Stimulated activated CD4-positive, alpha-beta T cell treated with anti-CD3 and anti-CD28 coated beads, TNF-alpha, amount 100 ng/mL, for 4 hours (primary cell): ENCODE measurements at places on chromosomes 3 and 15.

DNA sequence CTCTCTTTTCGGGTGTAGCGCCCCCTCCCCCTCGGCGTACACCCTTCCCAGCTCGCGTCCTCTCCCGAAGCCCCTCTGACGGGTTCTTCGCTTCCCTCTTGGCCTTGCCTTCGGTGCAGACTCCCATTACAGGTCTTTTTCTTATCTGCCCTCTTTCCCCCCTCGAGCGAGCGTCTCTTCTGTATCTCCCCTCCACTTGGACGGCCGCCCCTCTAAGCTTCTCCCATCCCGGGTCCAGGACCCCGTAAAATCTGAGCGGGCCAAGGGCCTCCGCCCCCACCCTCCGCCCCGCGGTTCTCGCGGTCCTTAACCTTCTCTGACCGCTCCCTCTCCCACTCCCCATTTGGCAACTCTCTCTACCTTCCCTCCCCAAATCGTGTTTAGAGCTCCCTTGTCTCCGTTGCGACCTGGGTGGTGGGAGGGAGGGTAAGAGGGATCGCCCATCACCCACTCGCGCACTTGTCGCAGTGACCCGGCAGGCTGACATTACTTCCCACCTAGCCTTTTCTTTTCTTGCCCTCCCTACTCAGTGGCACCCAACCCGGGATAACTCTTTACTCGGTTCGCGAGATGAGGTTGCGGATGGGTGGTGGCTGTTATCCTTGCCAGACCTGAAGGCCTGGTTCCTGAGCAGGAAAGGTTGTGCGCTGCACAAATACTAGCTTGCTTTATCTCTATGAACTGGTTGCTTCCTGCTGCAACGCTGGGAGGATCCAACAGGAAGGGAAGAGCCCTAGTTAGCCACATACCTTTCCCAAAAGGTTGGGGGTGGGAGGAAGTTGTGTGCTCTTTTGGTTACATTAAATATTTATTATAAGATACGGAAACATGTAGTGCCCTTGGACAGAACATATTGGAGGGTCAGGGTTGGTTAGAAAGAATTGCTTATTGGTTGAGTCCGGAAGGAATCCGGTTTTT is 922 bp downstream of the RAB11A start:
- no peak for DNase-seq

- peak; percentile 70 for DNase-seq
These were observed 6.7 kb upstream of the ACSBG1 start for GRCh38 chr15:78241017-78241416.

DNA sequence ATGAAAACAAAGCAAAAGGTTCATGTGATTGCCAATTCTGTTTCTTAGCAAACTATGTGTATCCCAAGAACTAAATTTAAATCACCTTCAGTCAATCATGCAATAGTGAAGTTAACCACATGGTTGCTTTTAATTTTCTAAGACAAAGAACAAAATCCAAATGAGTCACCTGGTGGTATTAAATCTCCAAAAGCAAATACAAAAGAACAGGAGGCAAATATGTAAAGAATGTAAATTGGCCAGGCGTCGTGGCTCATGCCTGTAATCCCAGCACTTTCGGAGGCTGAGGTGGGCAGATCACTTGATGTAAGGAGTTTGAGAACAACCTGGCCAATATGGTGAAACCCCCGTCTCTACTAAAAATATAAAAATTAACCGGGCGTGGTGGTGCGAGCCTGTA is 54.2 kb upstream of the PIK3R4 start:
- no peak for DNase-seq

GRCh38 chr15:40511093-40511471 is 40.3 kb downstream of the CHST14 start:
- no peak for DNase-seq

DNA sequence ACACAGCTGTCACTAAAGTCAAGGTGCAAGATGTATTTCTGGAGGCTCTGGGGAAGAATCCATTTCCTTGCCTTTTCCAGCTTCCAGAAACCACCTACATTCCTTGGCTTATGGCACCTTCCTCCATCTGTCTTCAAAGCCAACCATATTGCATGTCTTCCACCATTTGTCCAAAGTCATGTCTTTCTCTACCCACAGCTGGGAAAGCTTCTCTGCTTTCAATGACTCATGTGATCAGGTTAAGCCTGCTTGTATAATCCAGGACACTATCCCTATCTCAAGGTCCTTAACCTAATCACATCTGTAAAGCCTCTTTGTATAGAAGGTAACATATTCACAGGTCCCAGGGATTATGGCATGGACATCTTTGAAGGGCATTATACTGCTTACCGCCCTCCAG is 14.2 kb downstream of the ARHGAP31 start:
- no peak for DNase-seq

- no peak for DNase-seq
These were observed 96.3 kb downstream of the SOX2 start for GRCh38 chr3:181808053-181808452.

DNA sequence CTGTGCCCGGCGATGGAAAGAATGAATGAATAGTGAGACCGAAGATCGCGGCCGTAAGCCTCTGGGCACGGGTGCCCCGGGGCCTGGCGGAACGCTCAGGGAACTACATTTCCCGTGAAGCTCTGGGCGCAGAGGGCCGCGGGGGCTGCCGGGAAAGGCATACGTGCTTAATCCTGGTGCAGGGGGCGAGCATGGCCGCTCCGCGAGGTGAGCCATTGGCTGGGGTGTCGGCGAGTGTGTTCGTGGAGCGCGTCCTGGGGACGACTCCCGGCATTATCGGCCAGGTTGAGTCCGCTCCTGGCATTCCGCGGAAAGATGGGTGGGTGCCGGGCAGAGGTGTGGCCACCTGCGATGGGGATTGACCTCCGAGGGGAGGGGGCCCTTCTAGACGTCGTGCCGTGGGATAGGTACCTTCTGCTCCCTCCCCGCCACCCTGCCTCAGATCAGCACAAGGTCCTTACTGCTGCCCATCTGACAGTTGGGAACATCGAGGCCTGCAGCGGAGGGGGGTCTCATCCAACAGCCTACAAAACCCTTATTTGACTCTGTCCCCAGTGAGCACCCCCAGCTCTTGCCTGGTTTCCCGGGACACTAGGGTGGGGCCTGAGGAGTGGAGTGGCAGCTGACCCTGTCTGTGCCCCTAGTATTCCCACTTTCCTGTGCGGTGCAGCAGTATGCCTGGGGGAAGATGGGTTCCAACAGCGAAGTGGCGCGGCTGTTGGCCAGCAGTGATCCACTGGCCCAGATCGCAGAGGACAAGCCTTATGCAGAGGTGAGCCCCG is at the start of gene MPI:
MPI (plus strand) TSS at position 160 of the 782 bp plus-strand sequence; CDS start at position 192, 32 bp downstream.
- DNase-seq: peak; percentile 78

DNA sequence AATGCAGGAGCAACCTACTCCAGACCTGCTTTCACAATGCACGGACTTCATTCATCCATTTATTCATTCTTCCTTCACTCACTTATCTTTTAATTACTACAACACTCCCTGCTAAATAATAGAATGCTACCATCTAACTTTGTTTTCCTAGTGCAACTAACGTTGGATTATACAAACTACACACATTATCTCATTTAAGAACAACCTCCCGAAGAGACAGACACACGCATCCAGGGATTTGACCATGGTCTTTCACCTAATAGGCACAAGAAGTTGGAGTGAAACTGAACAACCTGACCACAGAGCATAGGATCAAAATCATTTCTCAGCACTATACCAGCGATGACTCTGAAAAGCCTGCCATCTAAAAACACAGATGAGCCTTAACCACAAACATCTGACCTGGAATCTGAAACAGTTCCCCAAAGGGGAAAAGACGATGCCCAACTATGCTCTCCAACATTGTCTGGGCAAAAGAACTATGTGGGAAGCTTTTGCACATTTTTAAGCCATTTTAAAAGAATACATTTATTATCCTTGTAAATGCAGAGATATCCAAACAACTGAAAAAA is 21.0 kb downstream of the ZNF385D start:
- DNase-seq: no peak
